ENCODE measurements at places on chromosomes 1 and 21.

- no peak for DNase-seq
Observed at GRCh38 chr1:159428536-159428935, 3.5 kb upstream of the OR10J4 start.

DNA sequence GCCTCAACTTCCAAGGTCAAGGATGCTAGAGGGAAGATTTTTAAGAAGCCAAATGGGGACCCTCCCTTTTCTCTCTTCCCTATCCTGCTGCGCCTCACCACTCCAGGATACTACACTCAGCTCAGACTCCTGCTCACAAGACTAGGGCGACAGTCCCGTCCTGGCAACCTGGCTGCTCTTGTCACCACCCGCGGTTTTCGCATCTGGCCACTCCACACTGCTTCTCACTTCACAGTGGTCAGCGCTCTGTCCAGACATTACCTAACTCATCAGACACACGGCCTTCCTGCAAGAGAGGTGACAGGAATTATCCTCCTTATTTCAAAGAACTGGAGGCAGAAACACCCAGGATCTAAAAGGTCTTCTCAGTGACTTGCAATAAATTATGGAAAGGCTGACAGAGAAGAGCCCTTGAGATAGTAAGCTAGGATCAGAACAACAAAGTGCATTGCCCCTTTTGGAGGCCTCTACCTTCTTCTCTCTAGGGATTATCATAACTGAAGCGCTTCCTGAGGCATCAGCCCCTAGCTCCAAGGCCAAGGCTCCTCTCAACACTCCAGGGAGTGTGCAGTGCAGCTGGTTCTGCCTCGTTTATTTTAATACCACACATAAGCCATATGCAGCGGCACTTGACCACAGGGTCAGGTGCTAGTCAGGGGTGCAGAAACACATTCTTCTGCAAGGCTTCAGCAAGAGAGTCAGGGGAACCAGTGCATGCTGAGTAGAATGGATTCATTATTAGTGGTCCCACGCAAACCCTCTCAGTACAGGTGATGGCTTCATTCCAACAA is 41.9 kb downstream of the ASTN1 start:
- no peak for DNase-seq

- no peak for DNase-seq
Observed at GRCh38 chr21:14706712-14707510, 160.8 kb upstream of the SAMSN1 start.

DNA sequence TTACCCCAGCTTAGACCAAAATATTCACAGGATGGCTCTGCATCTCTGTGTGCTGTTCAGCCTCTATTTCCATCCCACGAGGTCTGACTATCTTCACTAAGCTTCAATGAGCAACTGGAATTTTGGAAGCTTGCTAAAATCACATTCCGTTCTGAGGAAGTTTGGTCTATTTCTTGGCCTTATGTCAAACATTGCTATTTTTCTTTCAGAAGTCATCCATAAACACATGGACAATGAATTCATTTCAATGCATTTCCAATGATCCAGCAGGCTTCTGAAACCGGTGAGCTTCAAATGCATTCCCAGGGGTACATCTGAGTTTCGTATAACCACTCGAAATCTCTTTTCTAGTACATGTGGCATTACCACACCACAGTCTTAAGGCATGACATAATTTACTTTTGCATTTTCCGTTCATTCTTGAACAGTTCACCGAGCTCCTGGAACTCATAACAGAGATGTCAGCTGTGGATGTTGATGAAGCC is 294.1 kb upstream of the KAZN start:
- peak; percentile 71 for DNase-seq

GRCh38 chr1:85549244-85549643 is 31.3 kb upstream of the CCN1 start:
- no peak for DNase-seq

DNA sequence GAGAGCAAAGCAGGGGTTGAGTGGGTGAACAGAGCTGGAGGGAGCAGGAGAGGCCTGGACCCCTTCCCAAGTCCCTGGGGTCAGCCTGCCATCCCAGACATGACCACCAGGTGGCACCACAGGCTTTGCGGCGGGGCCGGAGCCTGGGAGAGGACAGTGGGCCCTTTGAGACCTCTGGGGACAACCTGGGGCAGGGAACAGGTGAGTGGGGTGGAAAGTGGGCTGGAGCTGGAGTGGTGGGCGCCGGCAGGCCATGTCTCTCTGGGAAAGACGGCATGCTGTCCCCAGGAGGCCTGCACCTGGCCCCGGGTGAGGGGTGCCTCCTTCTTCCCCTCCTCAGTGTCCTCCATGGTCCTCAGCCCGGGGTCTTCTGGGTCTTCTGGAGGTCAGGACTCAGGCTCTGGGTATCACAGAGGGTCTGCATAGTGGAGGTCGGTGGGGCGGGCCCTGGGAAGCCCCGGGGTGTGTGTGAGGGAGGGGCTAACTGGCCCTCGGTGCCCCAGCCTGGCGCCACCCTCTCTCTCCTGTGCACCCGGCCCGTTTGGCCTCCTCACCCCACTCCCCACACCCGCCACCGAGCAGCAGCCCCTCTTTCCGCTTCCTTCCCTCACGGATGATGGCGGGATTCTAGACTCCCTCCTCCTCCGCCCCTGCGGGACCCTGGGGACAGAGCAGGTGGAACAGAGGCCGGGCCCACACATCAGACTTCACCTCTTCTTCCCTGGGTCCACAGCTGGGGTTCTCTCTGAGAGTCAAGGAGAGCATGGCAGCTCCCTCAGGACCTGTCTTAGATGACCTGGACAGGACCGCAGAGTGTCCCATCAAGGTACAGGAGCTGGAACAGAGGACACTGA is 28.5 kb upstream of the PKP1 start:
- DNase-seq = peak; percentile 77

DNA sequence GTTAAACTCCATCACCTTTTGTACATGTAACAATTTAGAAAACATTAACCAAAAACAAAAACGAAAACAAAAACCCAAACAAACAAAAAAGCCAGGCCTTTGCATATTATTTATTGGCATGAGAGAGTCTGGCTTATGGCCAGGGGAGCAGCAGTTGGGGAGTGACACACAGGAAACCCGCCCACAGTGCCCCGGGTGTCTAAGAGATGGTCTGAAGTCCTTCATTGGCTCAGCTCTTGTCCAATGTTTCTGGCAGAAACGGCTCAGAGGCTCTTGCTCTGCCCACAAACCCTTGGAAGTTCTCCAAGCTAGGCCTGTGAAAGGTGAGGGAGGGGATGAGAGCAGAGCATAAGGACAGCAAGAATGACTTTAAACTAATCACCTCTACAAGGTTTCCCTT is 131.5 kb downstream of the CNIH3 start:
- peak; percentile 60 for DNase-seq

DNA sequence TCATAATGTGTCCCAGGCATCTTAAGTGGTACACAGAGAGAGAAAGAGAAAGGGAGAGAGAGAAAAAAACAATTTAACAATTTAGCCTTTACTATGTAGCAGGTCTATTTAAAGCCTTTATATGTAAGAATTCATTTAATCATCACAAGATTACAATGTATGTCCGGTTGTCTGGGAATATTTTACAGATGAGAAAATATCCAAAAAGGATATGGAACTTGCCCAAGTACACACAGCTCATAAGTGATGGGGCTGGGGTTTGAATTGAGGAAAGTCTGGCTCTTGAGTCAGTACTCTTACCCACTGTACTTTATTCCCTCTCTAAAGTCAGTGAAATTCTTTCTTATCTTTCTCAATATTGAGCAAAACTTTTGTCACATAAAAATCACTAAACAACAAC is 104.6 kb downstream of the LYPLAL1 start:
- no peak for DNase-seq

DNA sequence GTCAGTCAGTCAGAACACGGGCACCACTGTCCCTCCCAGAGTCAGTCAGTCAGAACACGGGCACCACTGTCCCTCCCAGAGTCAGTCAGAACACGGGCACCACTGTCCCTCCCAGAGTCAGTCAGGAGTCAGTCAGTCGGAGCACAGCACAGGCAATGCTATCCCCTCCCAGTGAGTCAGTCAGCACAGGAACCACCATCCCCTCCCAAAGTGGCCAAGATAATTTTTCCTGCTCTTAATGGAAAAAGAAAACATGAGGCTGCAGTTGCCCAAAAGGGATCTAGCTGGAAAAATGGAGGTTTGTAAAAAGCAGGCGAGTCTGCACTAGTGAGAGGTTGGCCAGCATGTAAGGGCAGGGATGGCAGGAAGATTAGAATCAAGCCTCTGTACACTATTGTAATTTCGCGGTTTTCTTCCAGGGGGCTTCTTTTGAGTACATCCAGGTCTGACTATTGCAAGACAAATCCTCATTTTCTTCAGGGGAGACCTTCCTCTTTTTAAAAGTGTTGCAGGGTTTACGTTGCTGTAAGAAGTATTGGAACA is 213.8 kb downstream of the SIPA1L2 start:
- DNase-seq = no peak

DNA sequence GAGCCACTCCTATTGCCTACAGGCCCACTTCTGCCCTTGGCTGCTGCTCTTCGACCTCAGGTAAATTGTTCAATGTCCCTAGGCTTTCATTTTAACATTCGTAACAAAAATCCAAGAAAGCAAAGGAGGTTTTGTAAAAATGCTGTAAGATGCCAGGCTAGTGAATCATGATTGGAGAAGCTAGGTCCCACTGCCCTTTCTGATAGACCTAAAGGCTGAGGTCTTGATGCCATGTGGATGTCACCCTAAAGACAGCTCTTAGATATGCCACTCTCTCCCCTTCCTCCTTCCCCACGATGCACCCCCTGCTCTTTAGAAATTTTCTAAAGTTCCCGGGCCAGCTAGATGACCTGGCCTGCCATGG is 9.9 kb upstream of the TMEM39B start:
- no peak for DNase-seq

- no peak for DNase-seq
Observed at GRCh38 chr1:167473761-167474160, 44.6 kb downstream of the CD247 start.

DNA sequence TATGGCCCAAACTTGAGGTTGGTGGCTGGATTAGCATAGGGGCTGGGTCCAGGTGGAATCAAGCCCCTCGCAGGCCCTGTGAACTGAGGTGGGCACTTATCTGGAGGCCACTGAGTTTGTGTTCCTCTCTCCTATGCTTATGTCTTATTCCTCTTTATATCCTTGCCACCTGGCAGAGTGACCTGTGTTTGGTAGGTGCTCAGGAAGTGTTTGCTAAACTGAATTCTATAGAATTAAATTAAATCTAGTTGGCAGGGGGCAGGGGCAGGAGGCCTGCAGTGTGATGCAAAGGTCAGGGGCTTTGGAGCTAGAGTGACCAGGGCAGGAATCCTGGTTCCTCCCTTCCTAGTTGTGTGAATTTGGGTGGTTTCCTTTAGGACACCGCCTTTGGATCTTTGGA is 1.1 kb upstream of the TMEM9 start:
- DNase-seq = no peak

DNA sequence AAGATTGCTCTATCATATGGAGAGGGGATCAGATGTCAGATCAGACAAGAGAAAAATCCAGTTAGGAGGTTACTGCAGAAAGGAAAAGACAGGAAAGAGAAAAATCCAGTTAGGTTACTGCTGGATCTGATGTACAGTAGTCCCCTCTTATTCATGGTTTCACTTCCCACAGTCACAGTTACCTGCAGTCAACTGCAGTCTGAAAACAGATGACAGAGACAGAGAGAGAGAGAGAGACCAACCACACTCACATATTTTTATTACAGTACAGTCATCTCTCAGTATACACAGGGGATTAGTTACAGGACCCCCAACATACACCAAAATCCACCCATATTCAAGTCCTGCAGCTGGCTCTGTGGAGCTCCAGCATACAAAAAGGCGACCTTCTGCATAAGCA is 29.3 kb downstream of the NUP133 start:
- DNase-seq = no peak
